ENCODE measurements at places on chromosomes 12 and 14.

DNA sequence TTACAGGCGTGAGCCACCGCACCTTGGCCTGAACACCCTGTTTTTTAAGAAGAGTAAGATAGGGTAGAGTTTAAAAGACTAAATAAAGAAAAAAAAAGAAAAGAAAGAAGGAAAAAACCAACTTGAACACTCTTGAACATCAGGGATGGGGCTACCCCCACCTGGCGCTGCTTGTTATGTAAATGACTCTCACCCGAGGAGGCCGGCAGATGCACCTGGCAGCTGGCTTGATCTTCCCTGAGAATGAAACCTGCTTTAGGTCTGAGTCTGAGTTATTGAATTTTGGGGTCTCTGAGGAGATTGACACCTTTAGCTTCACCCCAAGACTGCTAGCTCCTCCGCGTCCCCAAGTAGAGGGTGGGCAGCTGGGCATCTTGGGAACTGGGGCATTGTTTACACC, 15.5 kb upstream of the MEG3 start:
- no peak for DNase-seq

- no peak for DNase-seq
Observed at GRCh38 chr12:10811883-10812536, 2.0 kb upstream of the TAS2R9 start.

DNA sequence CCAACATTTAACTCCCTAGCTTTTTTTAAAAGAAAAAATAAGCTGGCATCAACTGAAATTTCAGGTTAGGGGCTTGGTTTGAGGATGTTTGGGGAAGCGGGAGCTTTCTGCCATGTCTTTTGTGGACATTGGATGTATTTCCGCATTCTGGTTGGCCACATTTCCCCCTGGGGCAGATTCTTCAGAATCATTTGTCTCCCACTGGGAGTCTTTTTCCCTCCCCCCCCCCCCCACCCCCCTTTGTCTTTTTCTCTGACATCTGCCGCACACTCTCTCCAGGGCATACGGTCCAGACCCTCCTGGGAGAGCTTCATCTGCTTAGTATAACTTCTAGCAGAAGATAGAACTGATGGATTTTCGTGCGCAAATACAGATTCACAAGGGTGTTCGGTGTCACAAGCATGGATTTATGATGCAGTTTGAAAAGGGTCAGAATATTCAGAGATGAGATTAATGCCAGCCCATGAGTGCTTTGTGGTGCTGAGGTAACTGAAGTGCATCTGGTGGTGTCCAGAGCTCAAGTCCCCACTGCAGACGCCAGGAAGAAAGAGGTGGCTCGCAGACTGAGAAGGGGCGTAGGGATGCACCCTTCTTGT, 40.2 kb downstream of the ETV6 start:
- no peak for DNase-seq

DNA sequence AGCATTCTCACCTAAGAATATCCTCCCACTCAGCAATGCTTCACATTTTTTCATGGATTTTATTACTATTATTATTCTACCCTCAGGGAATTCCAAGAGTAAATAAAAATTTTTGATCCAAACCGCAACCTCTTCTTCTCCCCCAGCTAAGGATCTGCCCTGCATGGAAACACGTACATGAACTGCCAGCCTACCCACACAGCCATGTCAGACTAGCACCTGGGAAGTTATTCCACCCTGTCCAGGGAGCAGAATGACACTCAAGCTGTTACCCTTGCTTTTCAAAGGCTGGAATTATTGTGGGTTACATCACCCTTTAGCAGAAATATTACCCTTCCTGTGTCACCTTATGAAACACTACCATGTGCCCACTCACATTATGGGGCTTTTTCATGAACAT, 227.3 kb upstream of the USP15 start:
- no peak for DNase-seq

GRCh38 chr12:109053382-109054123, 1.2 kb downstream of the USP30 start:
- no peak for DNase-seq

- no peak for DNase-seq
Observed at GRCh38 chr14:87971010-87971409, 22.0 kb downstream of the GALC start.

DNA sequence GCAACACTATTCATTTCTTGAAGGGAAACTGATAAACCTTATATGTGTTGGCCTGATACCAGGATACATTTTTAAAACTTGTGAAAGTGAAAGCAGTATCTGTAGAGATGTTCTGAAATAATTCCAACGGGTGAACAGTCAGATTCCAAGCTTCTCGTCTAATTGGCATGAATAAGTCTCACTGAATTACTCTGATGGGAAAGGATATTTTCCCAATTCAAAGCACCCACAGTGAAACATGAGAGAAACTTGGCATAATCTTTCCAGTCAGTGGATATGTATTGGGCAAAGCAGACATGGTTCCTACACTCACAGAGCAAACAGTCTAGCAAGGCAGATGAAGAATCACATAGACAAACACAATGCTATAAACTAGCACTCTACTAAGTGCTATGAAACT, 413.1 kb downstream of the MED13L start:
- DNase-seq: no peak

DNA sequence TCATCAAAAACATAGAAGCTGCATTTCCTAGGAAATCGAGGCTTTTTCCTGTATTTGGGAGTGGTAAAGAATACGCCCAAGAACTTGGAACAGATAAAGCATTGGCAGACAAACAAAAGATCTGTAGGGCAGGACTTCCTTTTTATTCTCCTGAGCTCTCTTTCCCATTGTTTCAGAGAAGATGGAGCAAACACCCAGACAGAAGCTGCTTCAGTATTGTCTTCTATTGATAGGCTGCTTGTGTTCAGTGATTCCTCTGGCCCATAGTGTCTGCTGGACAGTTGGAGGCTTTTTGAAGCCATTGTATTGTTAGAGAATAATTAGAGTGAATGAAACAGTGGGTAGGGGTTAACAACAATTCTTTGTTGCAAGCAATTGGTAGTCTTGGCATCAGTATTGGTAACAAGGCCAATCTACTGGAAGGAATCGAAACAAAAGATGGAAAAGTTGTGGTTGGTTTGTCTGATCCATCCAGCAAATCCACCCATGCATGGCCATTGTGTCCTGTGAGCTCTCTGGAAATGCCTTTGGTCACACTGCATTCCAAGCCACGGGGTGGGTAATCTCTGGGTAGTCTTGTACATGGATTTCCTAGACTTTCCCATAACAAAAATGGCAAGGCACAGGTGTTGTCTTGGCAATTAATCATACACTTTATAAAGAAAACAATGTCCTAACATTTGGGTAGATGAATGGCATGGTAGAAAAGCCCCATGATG, 424.8 kb downstream of the RAD51B start:
- DNase-seq: no peak

DNA sequence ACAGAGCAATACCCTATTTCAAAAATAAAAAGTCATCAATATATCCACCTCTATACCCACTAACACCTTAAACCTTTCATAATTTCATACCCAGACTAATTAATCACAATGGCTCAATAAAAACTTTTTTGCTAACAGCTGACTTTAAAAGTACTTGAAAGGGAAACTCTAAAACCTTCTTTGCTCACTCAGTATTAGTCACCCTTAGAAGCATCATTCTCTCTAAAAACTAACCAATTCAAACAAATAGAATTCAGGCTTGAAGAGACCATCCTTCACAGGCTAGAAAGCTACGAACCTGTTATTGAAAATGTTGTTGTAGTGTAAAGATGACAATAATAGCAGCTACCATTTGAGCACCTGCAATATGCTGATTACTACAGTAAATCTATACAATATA, 37.2 kb downstream of the HECTD1 start:
- DNase-seq: no peak

GRCh38 chr14:103160321-103161053, 37.2 kb downstream of the TNFAIP2 start:
- no peak for DNase-seq

GRCh38 chr12:43805149-43805859, 813 bp downstream of the TWF1 start:
- DNase-seq: no peak

- no peak for DNase-seq
Observed at GRCh38 chr14:100606687-100607610, 19.7 kb upstream of the BEGAIN start.

GRCh38 chr12:25876383-25877045, 82.0 kb upstream of the RASSF8 start:
- DNase-seq: no peak

DNA sequence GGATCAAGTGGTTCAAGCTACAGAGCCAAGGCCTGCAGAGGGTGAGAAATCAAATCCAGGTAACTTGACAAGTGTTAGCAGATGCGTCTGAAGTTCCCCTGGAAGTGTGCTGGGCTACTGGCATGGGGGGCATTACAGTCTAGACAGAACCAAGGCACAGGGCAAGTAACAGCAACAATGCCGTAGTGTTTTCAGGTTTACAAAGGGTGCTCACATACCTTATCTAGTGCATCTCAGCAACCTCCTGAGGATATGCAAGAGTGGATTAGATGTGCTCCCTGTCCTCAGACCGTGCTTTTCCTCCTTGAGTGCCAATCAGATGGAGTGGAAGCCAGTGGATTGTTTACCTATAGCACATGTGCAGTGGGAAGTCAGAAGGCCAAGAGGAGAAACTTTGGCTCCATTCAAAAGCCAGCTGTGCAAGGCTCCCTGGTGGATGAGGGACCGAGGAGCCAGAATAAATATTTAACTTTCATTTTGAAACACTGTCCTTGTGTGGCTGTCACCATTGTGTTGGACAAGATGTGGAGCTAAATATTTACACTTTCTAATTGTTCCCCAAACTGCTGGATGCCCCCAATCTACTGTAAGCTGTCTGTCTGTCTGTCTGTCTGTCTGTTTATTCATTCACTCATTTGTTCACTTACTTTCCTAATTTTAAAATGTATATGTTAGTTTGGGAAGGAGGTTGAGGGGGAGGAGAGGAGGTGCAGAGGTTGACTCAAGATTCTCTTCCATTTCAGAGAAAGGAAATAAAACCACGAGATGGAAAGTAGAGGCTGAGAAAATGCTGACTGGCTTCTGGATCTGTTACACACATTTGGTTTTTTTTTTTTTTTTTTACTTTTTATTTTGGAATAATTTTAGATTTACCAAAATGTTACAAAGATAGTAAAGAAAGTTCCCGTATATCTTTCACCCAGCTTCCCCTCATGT, 184.0 kb upstream of the PARP11 start:
- no peak for DNase-seq

DNA sequence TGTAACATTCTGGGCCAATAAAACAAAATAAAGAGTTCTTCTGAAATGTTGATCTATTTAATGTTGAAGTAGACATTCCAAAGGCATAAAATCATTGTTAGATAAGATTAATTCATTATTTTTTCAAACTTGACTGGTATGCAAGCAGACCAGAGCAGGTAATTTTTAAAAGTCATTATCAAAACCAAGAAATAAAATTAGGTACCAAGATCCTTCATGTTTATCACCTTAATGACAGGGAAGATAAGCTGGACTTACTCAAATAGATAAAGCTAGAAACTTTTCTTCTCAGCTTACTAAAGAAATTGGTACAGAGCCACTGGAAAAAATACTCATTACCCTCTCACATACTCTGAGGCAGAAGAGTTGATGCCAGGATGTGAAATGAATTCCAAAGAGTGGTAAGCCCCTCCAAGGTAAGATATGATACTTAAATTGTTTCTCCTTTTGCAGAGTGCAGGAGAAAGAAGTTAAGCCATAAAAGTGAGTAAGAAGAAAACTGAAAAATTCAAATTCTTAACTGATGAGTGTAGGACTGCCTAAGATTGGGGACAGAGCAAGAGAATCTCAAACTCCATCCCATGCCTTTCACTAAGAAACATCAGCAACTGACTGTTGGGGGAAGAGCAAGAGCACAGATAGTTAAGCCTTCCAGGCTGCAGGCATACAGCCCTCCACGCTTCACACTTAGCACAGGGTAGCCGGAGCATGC, 111.9 kb downstream of the SLC41A2 start:
- DNase-seq: no peak

DNA sequence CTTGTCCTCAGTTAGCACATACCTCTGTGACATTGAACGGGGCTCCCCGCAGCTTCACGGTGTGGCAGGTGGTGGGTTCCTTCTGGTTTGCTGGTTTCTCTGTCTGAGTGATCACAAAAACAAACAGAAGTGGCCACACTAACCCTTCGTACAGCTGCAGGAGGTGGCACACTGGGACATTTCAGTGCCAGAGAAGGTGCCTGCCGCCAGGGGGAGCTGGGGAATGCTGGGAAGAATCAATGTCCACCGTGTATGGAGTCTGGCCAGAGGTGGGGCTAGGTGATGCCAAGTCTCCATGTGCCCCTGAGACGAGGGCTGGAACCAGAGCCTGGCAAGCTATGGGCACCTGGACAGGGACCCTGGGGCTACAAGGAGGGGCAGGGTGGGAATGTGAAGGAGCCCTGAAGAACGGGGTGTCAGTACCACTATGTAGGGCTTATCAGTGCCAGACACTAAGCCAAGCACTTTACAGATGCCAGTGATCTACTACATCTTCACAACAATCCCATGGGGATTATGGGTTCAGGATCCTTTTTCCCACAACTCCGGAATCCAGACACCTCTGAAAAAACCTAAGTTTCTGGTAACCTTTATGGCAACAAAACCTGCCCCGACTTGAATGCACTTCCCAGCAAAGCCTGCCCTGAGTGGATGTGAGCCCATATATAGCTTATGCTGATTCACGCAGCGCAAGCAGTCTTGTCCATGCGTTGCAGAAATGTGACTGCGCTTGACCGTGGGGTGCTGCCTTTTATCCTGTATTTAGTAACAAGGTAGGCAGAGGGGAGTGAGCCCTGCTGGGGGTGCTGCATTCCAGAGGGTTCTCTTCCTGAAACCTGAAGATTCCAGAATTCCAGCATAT, 10.8 kb downstream of the RBM19 start:
- DNase-seq: no peak

DNA sequence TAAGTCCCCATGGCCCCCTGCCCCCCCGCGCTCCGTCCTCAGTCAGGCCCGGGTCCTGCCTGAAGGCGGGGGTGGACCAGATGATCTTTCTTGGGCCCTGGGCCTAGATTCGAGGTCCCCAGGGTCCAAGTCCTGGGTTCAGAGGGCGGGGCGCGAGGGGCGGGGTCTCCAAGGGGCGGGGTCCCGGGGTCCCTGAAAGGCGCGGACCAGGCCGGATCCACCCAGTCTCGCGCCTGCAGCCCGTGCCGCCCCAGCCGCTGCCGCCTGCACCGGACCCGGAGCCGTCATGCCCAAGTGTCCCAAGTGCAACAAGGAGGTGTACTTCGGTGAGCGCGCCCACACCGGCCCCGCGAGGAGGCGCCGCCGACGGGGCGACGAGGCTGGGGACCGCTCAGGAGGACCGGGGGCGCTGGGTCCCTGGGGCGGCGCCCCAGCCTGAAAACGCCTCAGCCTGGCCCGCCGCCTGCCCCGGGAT, 325 bp downstream of the CRIP1 start:
- no peak for DNase-seq

GRCh38 chr12:31001581-31002360, 71.9 kb upstream of the DDX11 start:
- DNase-seq: no peak

DNA sequence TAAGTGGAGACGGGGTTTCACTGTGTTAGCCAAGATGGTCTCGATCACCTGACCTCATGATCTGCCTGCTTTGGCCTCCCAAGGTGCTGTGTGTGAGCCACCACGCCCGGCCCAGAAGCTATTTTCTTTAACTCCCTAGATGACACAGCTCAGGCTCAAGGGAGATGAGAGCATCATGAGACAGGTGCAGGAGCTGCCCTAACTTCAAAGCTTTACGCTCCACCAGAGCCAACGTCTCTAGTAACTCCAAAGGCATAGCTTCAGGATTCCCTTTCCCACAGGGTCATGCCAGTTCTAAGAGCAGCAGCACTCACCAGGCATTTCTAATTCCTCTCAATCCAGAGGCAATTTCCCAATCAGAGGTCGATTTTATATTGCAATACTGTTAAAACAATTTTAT, 21.0 kb downstream of the NDUFA12 start:
- DNase-seq: no peak
